ENCODE measurements at places on chromosomes 4 and X.
A peak's percentile ranks its signal among the peaks of the same experiment; 100 is the strongest.

GRCh38 chr4:115664285-115664684 lies 550.9 kb upstream of the NDST4 start:
- no peak for DNase-seq
- no peak overlapping the region for H3K4me3 ChIP-seq
- H3K27ac ChIP-seq = no peak overlapping the region
- H3K27me3 ChIP-seq = no peaks in the 10 kb centered on the region

DNA sequence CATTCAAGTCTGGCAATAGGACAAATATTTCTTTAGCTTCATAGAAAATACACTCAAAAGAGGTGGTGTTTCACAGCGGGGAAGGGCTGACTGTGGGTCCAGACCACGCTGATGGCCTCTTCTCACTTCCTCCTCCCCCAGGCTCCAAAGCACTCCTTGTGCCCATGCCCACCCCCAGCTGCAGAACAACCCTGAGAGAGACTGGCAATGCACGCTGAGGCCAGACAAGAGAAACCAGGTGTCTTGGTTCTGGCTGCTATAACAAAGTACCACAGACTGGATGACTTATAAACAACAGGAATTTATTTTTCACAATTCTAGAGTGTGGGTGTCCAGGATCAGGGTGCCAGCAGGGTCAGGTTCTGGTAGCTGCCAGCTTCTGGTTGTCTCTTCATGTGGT lies 386.1 kb downstream of the FBXW7 start:
- H3K4me3 ChIP-seq = no peak overlapping the region
- no peak for DNase-seq
- peaks cover 12% of the 10 kb centered on the region for H3K36me3 ChIP-seq
- H3K4me1 ChIP-seq = no peaks in the 10 kb centered on the region
- H3K27ac ChIP-seq = no peak overlapping the region
- peaks cover 19% of the 10 kb centered on the region for H3K27me3 ChIP-seq

- peaks cover 8% of the 10 kb centered on the region for H3K4me1 ChIP-seq
- no peak overlapping the region for H3K4me3 ChIP-seq
- peaks cover 16% of the 10 kb centered on the region for H3K27me3 ChIP-seq
- no peaks in the 10 kb centered on the region for H3K36me3 ChIP-seq
Measured at GRCh38 chr4:52376132-52376704, 282.9 kb downstream of the USP46 start.

DNA sequence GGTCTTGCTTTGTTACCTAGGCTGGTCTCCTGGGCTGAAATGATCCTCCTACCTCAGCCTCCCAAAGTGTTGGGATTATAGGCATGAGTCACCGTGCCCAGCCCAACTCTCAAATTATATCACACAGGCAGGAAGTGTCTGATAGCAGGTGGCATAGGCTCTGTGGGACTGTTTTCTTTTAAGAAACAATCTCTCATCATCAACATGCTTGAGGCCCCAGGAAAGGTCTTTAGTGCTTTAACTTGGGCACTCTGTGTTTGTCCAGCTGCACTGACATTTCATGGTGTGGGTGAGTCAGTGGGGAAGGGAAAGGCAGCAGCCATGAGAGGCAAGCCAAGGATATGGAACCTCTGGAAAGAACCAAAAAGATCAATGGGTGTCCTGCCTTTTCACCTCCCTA lies 88.1 kb upstream of the TSPAN5 start:
- no peaks in the 10 kb centered on the region for H3K36me3 ChIP-seq
- H3K27ac ChIP-seq = no peak overlapping the region
- H3K27me3 ChIP-seq = peaks cover 2% of the 10 kb centered on the region
- no peaks in the 10 kb centered on the region for H3K4me1 ChIP-seq

DNA sequence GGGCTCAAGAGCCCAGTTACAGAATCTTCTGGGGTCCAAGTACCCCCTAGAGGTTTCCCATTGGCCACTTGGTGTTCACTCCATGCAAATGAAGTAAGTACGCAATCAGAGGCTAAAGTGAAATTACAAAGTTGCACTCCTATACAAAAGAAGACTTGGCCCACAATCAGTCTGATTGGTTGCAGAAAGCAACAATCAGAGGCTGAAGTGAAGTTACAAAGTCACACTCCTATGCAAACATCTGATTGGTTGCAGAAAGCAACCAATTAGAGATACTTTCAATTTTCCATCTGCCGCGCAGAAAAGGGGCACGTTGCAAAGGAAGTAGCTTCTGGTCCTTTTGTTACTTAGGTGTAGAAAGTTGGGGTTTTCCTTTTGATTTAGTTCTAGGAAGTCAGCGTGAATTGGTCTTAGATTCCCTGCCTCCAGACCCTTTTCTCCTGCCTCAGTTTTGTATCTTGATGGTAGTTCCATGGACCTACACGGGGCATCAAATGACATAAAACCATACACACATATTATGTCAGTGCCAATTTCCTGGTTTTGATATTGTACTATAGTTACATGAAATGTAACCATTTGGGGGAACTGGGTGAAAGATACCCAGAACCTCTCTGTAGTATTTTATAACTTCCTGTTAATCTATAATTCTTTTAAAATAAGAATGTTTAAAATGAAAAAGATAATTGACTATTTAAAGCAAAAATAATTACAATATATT lies 12.4 kb upstream of the PIN4 start:
- H3K36me3 ChIP-seq = no peaks in the 10 kb centered on the region
- peak overlapping the region; percentile 34 for H3K4me3 ChIP-seq
- no peak for DNase-seq

DNA sequence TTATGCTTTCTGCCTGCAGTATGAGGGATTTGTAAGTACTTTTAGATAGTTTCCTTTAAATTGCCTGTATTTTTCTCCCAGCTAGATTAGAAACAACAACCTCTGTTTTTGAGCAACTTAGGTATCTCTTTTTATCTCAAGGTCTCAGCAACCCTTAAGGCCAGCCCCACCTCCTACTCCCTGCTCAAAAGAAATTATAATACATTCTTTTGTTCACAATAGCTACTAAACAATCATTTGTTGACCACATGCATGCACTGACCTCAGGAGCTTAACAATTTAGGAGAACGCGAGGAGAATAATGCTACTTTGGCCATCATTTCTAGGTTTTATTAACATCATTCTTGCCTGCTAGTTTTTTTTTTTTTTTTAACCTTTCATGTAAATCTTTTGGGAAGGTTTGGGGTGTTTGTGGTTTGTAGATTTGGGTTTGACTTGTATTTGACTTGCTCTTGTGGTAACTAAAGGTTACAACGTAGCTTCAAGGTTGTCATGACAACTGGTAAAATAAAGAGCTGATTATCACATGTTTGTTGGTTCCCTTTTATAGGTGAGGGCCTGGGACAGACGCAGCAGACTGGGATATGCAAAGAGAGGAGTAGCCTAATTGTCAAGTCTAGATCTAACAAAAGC lies 145.4 kb upstream of the PLAC1 start:
- DNase-seq = no peak
- H3K4me1 ChIP-seq = no peaks in the 10 kb centered on the region
- H3K27ac ChIP-seq = peak overlapping the region; percentile 43

Measured in HFFc6 (cell line).